B cell (primary cell): ENCODE measurements at places on chromosomes 4 and X.

GRCh38 chr4:142238589-142238988, 602.2 kb downstream of the IL15 start:
- no peak for DNase-seq

- DNase-seq, result no peak
These were observed 47.8 kb downstream of the APELA start for GRCh38 chr4:164924670-164925238.

DNA sequence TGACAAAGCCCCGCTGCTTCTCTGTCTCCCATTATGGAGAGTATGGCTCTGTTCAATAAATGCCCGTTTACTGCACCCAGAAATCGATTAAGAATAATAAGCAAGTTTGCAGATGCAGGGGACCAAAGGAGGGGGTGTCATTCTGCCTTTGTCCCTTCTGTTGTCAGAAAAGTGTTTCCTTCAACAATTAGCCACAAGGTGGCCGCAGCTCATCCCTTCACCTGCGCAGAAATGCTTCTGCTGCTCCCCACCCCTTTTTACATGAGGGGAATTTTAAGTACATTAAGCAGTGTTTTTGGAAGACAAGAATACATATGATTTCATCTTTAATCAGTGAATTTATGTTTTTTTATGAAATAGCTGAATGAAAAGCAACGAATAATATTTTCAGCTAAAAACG, 175.6 kb upstream of the ARX start:
- DNase-seq, result no peak

- DNase-seq, result no peak
These were observed 42.2 kb upstream of the NKRF start for GRCh38 chrX:119648421-119648775.

DNA sequence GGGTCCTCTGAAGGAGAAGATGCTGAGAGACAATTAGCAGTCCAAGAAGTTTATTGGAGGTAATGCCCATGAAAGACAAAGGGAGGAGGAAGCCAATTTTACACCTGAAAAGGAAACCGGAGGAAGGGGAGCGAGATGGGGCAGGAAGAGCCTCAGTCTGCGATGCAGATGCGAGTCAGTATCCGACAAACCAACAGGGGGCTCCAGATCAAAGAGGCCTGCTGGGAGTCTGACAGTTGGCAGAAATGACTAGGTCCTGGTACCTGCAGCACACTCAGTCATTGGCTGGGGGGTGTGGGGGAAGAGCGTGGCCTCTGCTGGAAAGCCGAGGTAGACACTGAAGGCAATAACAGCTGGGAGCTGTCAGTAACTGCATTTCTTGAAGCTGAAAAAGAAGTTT, 231.1 kb upstream of the CENPE start:
- DNase-seq, result no peak

DNA sequence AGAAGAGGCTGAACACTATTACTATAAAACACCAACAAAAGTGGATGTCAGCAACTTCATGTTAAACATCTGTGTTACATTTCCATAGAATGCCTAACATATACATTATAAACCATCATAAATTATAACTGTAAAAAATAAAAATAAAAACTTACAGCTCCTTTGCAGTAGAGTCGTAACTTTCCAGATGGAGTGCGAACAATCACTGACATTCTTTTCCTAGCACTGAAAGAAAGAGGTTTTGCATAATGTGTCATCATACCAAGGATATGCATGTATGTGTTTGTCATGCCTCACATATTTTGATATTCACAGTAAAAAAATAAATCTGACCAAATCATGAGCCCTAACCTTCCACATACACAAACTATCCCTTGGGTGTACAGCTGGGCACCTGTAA, 113.1 kb downstream of the ATP8A1 start:
- DNase-seq, result no peak

- no peak for DNase-seq
These were observed 149.8 kb downstream of the SPCS3 start for GRCh38 chr4:176469546-176469945.

DNA sequence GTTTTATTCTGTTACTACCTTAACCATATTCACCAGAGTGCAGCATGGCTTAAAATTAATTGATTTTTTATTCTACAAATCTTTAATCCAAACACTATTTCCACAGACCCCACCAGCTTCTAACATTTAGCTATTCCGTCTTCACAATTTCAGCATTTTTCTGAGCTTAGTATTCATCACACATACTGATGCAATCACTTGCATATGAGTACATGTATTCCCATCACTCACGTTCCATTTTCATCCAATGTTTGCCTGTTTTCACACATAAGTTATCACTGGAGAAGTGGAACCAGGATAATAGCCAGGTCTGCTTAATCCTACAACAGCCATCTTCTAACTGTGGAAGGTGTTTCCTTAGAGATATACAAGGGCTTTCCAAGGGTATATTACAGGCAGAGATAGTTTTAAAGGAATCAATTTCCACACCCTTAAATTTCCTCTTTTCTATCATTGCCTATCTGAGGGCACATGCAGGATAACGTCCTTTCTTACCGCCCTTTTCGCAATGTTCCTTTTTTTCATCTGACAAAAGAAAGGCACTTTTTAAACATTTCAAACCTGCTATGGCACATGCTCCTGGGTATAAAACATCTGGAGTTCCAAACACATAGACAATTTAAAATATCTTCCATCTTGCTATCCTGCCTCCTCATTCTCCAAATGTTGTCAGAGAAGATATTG, 115.8 kb downstream of the CORIN start:
- DNase-seq, result no peak

GRCh38 chrX:100695991-100696390, 35.9 kb downstream of the SYTL4 start:
- DNase-seq, result no peak

DNA sequence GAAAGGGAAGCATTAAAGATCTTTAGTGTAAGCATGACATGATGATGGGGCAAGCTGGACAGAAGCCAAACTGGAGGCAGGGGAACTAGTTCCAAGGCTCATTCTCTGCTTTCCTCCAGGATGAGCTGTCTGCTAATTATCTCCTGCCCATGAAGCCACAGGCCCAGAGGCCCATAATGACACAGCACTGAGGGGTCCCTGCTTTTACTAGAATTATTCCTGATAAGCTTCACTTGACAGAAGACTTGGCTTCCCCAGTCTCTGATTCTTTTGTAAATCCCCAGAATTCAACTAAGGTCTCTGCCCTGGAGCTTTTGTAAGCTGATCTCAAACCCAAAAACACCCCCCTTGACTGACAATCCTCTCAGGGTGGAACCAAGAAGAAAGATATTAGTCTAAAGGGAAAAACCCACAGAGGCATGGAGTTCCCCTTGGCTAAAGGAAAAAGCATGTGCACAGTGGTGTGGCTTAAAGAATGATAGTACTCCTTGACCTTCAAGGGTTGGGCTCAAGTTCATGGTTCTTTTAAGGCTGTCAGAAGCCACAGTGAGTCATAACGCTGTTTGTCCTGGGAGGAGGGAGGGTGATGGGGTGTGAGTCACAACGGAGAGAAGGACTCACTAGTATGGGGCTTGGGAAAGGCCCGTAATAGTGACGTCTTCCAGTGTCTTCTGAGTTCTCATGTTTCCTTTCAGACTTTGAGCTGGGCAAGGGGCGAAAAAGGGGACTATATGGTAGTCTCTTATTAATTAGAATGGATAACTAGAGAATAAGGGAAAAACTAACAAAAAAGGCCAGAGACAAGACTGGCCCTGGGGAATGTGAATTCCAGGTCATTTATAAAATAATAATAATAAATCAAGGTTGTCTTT, 146.0 kb upstream of the CPEB2 start:
- DNase-seq, result no peak

DNA sequence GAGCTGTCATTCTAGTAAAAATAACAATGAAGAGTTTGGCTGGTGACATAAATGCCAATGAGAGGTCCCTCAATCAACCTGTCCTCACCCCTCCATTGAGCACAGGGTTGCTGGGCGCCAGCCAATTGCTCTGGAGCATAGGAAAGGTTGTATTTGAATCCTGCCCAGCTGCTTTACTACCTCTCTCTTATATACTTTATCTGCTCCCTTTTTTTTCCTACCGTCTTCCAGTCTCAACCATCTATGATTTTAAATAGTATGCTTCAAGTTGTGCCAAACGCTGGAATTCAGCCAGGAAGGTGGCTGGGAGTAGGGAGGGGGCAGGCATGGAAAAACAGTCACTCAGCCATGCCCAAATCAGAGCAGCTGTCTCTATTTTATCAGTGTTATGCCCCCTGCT, 153.8 kb downstream of the NR3C2 start:
- no peak for DNase-seq

GRCh38 chr4:1191621-1192020, 19.2 kb upstream of the SPON2 start:
- DNase-seq, result no peak

GRCh38 chr4:148041606-148042329, 309.9 kb downstream of the ARHGAP10 start:
- no peak for DNase-seq

- DNase-seq, result no peak
These were observed 166.8 kb upstream of the FRG1 start for GRCh38 chr4:189773909-189774308.

DNA sequence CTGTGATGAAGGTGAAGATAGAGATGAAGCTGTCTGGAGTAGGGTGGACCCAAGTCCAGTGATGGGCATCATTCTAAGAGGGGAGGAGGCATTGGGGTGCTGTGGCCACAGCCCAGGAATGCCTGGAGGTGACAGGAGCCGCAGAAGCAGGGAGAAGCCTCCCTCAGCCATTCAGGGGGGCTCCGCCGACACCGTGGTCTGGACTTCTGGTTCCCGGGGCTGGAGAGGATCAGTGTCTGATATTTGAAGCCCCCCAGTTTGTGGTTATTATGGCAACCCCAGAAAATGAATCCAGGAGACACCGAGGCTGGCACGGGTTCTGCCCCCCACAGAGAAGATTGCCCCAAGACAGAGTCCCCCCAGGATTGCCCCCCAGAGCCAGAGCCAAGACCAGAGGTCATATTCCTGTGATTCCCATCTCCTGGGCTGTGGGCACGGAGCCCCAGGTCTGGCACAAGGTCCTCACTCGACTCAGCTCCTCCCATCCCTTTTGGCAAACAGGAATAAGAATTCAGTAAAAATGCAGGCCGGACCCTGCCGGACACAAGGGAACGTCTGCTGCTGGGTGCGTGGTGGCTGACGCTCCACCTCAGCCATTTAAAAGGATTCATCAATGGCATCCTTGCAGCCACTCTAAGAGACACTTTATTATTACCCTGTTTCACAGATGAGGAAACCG, 116.6 kb downstream of the CPZ start:
- DNase-seq, result no peak

- DNase-seq, result no peak
These were observed 121.6 kb upstream of the FAT1 start for GRCh38 chr4:186845137-186845842.

DNA sequence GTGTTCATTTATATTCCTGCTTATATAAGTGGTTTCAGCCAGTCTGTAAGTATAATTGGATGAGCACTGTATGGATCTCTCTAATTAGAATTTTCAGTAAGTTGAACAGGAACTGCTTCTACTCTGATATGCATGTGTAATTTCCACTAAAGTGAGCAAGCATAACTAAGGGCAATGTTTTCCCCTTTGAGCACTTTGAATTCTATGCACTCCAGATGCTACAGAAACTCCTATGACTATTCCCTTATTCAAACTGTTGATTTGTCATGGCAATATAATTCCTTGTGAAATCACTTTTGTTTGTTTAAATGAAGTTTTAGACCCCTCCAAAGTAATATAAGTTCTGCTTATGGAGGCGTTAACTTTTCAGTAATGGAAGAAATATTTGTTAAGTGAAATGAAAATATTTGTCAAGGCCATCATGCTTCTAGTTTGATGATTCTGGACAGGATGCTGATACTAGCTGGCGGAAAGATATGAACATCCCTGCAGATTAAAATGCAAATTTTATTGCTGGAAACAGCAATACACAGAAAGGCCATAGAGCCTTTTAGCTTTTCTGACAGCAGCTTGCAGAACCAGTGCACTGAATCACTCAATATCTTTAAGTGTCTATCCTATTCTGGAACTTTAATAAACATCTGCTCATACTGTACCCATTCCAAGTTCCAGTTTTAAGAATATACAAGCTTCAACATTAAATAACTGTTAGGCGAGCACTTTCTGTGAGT, 1460.8 kb downstream of the RAPGEF2 start:
- no peak for DNase-seq

DNA sequence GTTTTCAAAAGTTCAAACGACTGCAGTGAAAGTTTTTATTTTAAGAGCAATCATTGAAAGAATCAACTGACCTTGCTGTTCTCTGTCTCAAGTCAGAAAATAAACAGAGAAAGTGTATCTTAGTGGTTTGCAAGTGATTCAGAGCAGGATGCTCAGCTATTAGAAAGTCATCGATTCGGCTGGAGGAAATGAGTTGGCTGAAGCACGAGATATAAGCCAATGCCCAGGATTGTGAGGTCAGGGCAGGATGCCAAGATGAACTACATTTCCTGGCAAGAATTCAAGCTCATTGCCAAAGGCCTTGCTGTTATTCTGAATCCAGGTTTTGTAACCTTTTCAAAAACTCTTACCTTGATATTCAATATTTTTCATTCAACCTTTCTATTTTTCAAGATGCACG, 541.4 kb upstream of the BOD1L1 start:
- DNase-seq, result no peak

DNA sequence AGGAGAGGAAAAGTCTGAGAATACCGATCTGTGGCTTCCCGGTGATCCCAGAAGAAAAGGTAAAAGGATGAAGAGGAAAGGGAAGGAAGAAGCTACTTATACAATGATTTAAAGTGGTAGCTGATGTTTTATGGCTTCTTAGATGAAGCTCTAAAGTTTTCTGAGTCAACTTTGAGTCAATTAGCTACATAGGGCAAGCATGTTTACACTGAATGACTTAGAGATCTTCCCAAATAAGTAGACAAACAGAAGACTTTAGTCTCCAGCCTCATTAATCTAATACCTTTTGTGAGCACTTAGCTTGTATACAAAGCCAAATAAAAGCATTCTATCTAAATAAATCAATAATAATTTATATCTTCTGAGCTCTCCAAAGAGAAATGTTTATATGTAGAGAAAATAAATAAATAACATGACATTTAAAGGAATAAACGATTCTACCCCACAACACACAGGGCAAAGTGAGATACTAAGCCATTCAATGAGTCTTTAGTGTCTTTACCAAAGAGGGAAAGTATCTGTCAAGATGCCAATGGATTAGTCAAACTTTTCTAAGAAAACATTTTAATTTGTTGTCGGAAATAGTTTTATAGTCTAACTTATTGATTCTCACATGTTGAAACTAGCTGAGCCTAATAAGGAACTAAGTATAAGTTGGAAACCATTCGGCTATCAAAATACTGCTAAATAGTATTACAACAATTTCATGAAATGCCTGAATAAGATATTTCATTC, 46.0 kb upstream of the TMEM184C start:
- DNase-seq, result no peak

DNA sequence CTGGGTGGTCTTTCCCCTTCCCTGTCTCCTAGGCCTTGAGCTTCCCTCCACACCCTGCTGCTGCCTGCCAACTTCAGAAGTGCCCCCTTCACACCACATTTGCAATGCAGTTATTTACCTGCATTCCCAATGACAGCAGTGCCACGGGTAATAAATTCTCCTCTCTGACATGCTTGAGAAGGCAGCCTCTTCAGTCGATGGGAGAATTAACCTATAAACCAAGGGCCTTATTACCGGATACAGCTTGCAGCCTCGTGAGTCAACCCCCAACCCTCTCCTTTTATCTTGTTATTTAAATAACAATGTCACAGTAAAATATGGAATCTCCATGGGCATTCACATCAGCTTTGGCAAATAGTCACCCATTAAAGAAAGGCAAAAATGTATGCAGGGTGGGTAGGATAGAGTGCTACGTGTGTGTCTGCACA, 34.7 kb upstream of the LGI2 start:
- no peak for DNase-seq
